ENCODE measurements at places on chromosomes 2 and 18. TPM values are rescaled to one million over a fixed set of nuclear protein-coding genes. Genes with fewer than 3 reads are reported as not detected.

The UGT1A6 gene
- not detected for total RNA-seq

The DNAJC5G gene
- total RNA-seq = not detected

DNA sequence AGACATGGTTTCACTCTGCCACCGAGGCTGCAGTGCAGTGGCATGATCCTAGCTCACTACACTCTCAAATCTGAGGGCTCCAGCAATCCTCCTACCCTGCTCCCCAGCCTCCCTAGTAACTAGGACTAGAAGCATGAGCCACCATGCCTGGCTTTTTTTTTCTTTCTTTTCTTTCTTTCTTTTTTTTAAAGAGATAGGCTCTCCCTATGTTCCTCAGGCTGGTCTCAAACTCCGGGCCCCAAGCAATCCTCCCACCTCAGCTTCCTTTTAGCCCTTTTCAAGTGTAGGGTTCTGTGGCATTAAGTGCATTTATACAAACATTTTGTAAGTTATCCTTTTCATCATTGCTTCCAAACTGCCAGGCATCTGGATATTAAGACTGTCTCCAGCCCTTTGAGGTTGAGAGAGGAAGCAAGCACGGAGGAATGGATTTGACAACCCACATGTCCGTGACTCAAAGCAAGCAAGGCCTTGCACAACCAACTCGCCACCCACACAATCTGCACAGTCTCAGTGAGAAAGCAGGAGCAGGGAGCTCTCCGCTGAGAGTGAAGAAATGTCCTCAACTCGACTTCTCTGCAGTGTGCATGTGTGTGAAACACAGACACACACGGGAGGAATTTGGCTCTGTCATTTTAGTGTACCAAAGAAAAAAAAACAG, 65.6 kb downstream of the ATP8B1 start:
- H3K27me3 ChIP-seq = no peaks in the 10 kb centered on the region
- H3K36me3 ChIP-seq = peaks cover 2% of the 10 kb centered on the region
- peak overlapping the region; percentile 56 for H3K4me3 ChIP-seq
- no peak for DNase-seq
- peaks cover 32% of the 10 kb centered on the region for H3K4me1 ChIP-seq

DNA sequence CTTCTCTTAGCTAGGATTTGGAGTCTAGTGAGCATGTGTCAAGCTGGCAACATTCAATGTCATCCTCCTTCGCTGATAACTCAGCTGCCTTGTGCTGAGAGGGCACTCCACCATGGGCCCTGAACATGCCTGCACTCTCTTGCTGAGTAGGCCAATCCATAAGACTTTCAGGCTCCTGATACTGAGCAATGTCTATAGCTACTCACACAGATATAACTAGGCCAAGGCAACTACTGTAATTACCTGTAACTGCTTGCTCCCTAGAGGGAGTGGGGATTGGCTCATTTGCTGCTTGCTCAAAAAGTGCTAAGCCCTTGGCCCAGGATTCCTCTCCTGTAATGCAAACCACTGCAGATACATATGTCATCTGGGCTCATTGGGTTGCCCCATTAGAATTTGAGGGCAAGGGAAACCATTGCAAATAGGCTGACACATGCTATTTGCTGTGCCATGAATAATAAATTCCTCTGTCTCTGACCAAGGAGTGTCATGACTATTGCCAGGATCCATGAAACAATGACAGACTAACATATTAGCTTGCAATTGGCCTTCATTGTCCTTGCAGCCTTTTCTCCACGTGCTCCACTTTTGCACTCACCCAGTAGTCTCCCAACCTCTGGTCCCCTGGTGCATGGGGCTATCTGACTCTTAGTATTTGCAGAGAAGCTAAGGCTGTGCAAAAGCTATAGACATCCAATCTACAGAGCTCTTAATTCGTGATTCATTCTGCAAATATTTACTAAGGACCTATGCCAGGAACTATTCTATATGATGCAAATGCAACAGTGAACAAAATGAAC, 36.9 kb upstream of the BMPR2 start:
- no peak for DNase-seq
- H3K27me3 ChIP-seq = no peaks in the 10 kb centered on the region
- no peak overlapping the region for H3K4me3 ChIP-seq
- H3K27ac ChIP-seq = peak overlapping the region; percentile 77
- no peaks in the 10 kb centered on the region for H3K36me3 ChIP-seq

- H3K36me3 ChIP-seq = no peaks in the 10 kb centered on the region
- H3K4me1 ChIP-seq = peaks cover 26% of the 10 kb centered on the region
- peak overlapping the region; percentile 87 for H3K27ac ChIP-seq
- H3K27me3 ChIP-seq = peaks cover 3% of the 10 kb centered on the region
- DNase-seq = no peak
- H3K4me3 ChIP-seq = peak overlapping the region; percentile 3
Measured at GRCh38 chr18:47968721-47969120, 38.3 kb upstream of the SMAD2 start.

GRCh38 chr2:66508484-66509071, 73.7 kb downstream of the MEIS1 start:
- H3K4me1 ChIP-seq = peaks cover 38% of the 10 kb centered on the region
- no peak for DNase-seq
- no peaks in the 10 kb centered on the region for H3K36me3 ChIP-seq
- peak overlapping the region; percentile 92 for H3K27ac ChIP-seq
- H3K27me3 ChIP-seq = no peaks in the 10 kb centered on the region
- peak overlapping the region; percentile 67 for H3K4me3 ChIP-seq

- DNase-seq = no peak
- H3K4me3 ChIP-seq = no peak overlapping the region
- H3K27ac ChIP-seq = no peak overlapping the region
- H3K27me3 ChIP-seq = peaks cover 33% of the 10 kb centered on the region
- H3K36me3 ChIP-seq = no peaks in the 10 kb centered on the region
- H3K4me1 ChIP-seq = no peaks in the 10 kb centered on the region
Measured at GRCh38 chr2:169298007-169298406, 64.3 kb downstream of the LRP2 start.

DNA sequence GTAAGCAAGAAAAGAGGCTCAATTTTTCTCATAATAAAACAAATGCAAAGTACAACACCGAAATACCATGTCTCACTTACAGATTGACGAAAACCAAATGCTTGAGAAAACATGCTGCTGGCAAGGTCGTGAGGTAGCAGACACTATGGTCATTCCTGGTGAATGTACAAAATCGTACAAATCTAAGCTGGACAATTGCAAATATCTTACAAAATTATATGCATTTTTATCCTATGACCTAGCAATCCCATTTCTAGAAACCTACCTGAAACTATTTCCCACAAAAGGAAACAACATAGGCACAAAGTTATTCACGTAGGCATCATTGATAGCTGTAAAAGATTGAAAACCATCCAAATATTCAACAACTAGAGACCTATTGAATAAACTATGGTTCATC, 54.0 kb downstream of the SCG2 start:
- DNase-seq = no peak
- H3K4me1 ChIP-seq = peaks cover 22% of the 10 kb centered on the region
- H3K4me3 ChIP-seq = no peak overlapping the region

DNA sequence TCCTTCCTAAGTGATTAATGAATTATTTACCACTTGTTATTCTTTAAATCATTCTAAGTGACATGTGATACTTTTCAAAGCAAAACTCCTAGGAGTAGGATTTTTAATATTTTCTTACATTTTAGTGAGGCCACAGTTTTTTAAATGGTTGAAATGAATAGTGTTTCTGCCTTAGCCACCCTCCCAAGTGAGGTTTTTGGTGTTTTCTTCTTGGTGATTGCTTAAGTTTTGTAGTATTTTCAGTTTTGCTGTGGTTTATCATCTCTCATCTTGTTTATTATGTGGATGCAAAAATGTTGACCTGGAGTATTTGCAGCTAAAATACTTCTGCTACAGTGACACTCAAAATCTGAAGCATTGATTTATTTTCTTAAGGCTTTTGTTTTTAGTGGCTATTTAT, 9.8 kb downstream of the AFTPH start:
- H3K27ac ChIP-seq = no peak overlapping the region
- H3K4me1 ChIP-seq = peaks cover 24% of the 10 kb centered on the region
- H3K36me3 ChIP-seq = no peaks in the 10 kb centered on the region
- no peak overlapping the region for H3K4me3 ChIP-seq
- no peak for DNase-seq

DNA sequence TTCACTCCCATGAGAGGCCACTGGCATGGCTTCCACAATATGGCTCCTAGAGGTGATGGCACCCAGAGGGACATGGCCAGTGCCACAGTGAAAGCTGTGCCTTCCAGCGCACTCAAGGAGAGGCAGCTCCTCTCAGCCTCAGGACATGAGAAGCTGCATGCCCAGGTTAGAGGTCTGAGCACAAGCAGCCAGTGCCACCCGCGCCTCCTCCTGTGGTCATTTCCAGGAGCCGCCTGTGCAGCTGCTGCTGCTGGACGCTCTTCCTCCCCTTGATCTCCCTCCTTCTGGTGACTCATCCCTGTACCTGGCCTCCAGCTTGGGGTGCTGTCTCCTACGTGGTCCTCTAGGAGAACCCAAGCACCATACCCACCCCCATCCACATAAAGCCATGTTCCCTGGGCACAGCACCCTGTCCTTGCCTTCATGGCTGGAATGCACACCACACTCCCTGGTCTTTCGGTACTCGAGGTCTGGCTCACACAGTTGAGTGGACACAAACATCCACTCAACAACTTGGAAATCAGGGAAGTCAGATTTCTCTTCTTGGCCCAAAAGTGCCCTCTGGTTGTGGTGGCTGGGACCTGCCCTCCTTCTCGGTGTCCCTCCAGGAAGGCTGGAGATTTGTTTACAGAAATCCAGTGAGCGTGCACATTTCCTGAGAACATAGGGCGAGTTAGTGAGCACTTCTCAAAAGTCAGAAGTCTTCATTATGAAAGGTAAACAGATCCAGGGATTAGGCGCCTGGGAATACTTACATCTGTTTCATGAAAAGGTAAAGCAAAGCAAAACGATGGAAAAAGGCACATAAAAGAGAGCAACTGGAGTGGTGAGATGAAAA, 96.7 kb downstream of the EIPR1 start:
- no peaks in the 10 kb centered on the region for H3K4me1 ChIP-seq
- no peaks in the 10 kb centered on the region for H3K27me3 ChIP-seq
- no peak overlapping the region for H3K4me3 ChIP-seq
- no peaks in the 10 kb centered on the region for H3K36me3 ChIP-seq
- no peak overlapping the region for H3K27ac ChIP-seq

DNA sequence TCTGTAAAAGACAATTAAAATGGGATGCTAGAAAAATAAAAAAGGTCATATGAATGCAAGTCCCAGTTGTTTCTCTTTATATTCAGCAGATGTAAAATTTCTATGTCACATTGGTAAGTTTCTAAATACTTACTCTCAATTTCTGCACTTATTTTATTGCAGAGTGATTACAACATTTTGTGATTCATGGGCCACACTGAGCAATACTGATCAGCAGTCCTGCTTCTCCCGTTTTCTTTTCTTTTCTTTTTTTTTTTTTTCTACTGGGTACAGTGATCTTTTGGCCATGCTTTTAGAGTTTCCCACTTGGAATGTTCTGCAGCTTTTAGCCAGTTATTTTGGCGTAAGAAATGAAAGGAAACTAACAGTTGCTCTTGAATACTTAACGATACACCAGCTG, 38.8 kb downstream of the LIMS1 start:
- H3K36me3 ChIP-seq = no peaks in the 10 kb centered on the region
- H3K27me3 ChIP-seq = no peaks in the 10 kb centered on the region
- DNase-seq = no peak
- H3K27ac ChIP-seq = peak overlapping the region; percentile 95
- peaks cover 91% of the 10 kb centered on the region for H3K4me1 ChIP-seq

- no peak for DNase-seq
- H3K4me1 ChIP-seq = no peaks in the 10 kb centered on the region
- H3K4me3 ChIP-seq = no peak overlapping the region
- H3K27me3 ChIP-seq = no peaks in the 10 kb centered on the region
Measured at GRCh38 chr2:139480161-139480650, 700.0 kb upstream of the NXPH2 start.

DNA sequence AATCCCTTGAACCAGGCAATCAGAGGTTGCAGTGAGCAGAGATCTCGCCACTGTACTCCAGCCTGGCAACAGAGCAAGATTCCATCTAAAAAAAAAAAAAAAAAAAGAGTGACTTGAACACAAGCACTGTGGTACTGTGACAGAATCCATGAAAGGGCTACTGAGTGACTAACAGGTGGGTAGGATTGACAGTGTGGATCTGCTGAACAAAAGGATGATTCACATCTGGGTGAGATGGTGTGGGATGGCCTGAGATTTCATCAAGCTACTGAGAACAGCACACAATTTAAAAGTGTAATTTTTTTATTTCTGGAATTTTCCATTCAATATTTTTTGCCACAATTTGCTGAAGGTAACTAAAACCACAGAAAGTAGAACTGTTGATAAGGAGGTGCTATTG, 13.3 kb upstream of the SP3 start:
- no peaks in the 10 kb centered on the region for H3K27me3 ChIP-seq
- no peak overlapping the region for H3K4me3 ChIP-seq
- H3K36me3 ChIP-seq = no peaks in the 10 kb centered on the region
